ENCODE measurements at places on chromosomes 4 and X. TPM values are rescaled to one million over a fixed set of nuclear protein-coding genes. Genes with fewer than 3 reads are reported as not detected.

The SULT1B1 gene
- 1.6 TPM for total RNA-seq

The STK26 gene
- 2.1 TPM for total RNA-seq

The RPA4 gene
- total RNA-seq, result 0.16 TPM

The UGT2B15 gene
- total RNA-seq, result not detected

The F11 gene
- total RNA-seq, result not detected

The MSANTD1 gene
- 0.42 TPM for total RNA-seq

The DCX gene
- total RNA-seq, result not detected

The EOLA1 gene
- 23.6 TPM for total RNA-seq
